ENCODE measurements at places on chromosomes 2 and 18.
A peak's percentile ranks its signal among the peaks of the same experiment; 100 is the strongest.

- DNase-seq = peak; percentile 90
Observed at GRCh38 chr2:26745609-26746327, 18.3 kb upstream of the SLC35F6 start.

DNA sequence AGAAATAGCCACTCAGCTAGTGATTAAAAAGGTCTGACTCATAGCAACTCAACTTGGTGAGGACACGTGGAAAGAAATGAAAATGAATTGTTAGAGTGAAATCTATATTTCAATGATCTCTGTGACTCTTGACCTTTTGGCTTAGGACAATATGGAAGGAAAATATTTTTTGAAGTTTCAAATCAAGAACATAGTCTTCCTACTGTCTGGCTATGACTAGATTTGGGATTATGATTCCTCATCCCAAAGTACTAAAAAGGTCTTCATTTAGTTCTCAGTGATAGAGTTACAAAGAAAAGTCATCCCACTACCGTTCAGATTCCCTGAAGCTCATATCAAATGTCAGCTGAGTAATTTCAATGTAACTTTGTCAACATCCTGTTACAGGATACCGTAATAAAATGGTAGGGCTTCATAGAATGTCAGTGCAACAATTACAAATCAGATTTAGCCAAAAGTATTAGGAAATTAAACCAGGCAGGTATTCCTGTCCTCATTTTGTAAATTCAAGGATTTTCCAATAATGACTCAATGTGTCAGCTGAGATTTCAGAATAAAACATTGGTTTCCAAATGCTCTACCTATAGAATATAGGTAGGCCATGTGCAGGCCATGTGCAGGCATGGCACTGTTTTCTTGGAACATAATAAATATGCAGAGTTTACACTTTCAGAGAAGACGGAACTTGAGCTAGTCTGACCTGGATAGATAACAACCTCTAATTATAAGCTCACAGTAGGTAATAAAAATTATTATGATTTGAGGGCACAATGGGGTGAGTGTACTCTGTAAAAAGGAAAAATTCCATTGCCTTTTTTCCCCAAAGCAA, 36.0 kb downstream of the ANKRD29 start:
- DNase-seq = no peak

- DNase-seq = no peak
Observed at GRCh38 chr18:48100165-48100575, 169.7 kb upstream of the SMAD2 start.

- DNase-seq = no peak
Observed at GRCh38 chr2:48727560-48727959, 28.0 kb downstream of the LHCGR start.

GRCh38 chr2:223929571-223930102, 15.5 kb downstream of the WDFY1 start:
- DNase-seq = no peak

DNA sequence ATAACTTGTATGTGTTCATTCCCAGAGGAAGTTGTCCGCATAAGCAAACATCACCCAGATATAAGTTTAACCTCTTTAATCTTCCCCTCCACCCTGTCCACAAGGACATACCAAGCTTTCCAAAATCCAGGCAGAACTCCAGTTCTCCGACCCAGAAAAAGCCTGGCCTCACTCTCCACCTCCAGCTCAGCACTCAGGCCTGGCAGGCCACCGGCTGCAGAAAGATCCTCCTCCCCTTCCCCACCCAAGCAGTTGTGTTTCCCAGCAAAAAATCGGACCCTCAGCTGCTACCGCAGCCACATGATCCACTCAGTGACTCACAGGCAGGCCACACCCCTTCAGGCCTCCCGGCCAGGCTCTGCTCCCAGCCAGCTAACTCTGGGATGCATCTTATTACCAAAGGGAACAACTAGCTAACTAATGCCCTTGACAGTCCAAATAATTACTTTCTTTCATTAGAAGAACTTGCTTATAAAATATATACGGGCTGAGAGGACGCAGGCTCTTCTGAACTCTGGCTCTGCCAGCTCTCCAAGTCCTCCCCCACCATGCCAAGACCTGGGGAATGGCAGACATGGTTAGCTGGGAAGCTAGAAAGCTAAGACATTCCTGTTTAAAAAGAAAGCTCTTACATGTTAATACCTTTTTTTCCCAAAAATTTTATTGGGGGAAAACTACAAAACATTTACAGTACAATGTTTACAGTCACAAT, 4.5 kb downstream of the ZFP36L2 start:
- peak; percentile 94 for DNase-seq

DNA sequence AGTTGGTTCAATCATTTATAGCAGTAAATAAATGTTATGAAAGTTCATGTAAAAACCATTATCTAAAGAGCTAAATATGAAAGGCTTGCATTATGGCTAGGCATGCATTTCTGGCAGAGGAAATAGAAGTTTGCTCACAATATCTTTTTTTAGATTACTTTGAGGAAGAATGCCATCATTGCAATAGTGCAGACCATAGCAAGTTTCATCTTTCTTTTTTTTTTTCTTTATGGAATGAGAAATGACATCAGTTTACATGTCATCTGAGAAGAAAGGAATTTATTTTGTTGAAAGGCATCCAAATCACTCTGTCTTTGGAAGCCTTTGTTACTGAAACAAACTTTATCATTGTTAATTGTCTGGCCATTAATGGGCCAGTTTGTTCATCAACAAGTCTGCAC, 74.5 kb upstream of the NCKAP5 start:
- no peak for DNase-seq

DNA sequence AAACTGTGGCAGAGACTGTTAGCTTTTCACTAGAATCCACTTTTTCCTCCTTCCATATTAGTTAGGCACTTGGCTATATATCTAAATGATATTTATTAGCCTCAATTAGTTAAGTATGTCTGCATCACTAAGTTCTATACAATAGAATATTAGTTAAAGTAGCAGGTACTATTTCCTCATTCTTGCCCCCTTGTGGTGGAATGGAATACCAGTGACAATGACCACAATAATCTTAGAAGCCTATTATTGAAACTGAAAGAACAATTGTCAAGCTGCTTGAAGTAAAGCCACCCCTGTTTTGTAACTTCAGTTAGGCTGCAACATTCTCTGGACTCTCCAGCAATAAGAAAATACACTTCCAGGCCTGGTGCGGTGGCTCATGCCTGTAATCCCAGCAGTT, 476.3 kb upstream of the VWC2L start:
- peak; percentile 60 for DNase-seq

DNA sequence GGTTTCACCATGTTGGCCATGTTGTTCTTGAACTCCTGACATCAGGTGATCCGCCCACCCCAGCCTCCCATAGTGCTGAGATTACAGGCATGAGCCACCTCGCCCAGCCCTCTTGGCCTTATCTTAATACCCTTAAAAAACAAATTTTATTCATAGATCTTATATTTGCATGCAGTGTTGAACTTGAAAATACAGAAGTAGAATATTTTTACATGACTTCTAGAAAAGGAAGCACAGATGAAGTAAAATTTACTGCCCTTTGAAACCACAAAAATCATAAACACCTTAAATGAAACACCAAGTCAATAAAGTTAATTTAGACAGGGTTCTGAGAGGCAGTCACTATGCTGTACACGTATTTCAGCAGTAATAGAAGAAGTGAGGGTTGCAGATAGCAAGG, 145.7 kb downstream of the CERS6 start:
- DNase-seq = no peak

All from GM23338 (cell line).